HepG2 (cell line): ENCODE measurements at places on chromosomes 7 and 10.
A peak's percentile ranks its signal among the peaks of the same experiment; 100 is the strongest.

DNA sequence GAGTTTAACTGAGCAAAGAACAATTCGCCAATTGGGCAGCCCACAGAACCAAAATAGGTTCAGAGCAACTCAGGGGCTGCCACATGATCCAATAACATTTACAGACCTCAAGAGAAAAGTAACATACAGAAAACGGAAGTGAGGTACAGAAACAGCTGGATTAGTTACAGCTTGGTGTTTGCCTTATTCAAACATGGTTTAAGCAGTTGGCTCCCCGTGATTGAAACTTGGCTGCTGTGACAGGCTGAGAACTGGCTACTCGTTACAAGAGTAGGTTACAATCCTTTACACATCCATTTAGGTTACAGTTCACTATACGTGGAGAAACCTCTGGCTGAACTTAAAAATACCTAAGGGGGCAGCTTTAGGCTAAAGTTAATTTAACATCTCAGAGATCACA, 673.1 kb upstream of the PHF14 start:
- no peaks in the 10 kb centered on the region for H3K4me1 ChIP-seq
- H3K36me3 ChIP-seq: no peaks in the 10 kb centered on the region
- H3K4me3 ChIP-seq: no peak overlapping the region

- H3K4me1 ChIP-seq: no peaks in the 10 kb centered on the region
- no peaks in the 10 kb centered on the region; the same call in 1 of the 2 replicates for H3K27me3 ChIP-seq
- no peak overlapping the region for H3K4me3 ChIP-seq
- peak; percentile 36 for DNase-seq
Observed at GRCh38 chr10:122551450-122551849, 9.1 kb upstream of the DMBT1 start.

GRCh38 chr7:208816-209215, 16.4 kb downstream of the FAM20C start:
- no peak overlapping the region for H3K4me3 ChIP-seq
- no peak for DNase-seq
- H3K27me3 ChIP-seq: no peaks in the 10 kb centered on the region
- no peaks in the 10 kb centered on the region for H3K4me1 ChIP-seq
- peaks cover 52% of the 10 kb centered on the region for H3K36me3 ChIP-seq

DNA sequence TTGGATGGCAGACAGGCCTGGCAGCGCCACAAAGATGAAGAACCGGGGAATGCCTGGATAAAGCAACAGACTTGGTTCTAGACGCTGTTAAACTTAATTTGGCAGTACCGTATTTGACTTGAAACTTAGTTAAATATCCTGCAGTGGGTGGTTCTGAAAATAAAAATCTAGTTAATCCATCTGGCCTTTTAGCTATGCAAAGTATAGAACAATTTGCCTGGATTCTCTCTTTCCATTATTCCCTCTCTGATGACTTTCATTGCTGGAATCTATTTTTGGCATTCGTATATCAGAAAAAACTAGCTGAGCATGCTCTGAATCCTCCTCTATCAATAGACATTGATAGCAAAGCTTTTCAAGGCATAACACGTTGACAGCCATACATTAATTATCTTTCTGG, 203.6 kb downstream of the MACC1 start:
- H3K4me1 ChIP-seq: no peaks in the 10 kb centered on the region
- H3K27me3 ChIP-seq: no peaks in the 10 kb centered on the region

DNA sequence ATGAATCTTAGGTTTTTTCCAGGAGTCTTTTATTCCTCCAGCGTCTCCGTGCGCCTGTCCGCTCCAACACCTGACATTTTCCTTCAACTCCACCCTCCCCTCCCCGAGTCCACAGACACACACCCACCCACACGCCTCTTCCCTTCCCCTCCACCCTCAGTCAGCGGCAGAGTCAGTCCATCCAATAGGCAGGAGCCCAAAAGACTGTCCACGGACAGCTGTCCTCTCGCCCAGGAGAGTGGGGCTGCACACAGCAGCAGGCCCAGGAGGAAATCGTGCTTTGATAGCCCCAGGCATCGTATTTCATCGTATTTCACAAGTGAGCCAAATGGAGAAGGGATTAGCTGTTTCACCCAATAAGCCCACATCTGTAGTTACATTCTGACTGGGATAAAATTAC, 285.1 kb downstream of the ZEB1 start:
- DNase-seq: no peak
- no peaks in the 10 kb centered on the region for H3K4me1 ChIP-seq
- H3K4me3 ChIP-seq: peak overlapping the region; percentile 54; the same call in 1 of the 2 replicates
- peaks cover 4% of the 10 kb centered on the region; the same call in 1 of the 2 replicates for H3K27me3 ChIP-seq
- H3K27ac ChIP-seq: no peak overlapping the region

DNA sequence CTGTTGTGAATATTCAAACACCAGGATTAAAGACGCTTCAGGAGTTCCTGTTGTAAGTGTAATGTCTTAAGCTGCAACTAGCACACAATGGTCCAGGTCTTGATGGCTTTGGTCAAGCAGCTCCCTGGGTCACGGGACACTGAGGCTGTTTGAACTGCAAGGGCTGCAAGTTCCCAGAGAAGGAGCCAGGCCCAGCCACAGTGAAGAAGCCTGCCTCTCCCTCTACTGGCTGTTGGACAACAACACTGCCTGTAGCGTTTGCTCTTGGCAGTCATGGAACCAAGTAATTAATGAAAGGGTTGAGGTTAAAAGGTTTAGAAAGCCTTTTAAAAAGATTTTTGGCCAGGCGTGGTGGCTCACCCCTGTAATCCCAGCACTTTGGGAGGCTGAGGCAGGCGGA, 31.9 kb upstream of the GUSB start:
- no peaks in the 10 kb centered on the region for H3K27me3 ChIP-seq
- no peak overlapping the region for H3K27ac ChIP-seq
- H3K4me1 ChIP-seq: peaks cover 39% of the 10 kb centered on the region
- no peak overlapping the region for H3K4me3 ChIP-seq
- no peaks in the 10 kb centered on the region for H3K36me3 ChIP-seq

DNA sequence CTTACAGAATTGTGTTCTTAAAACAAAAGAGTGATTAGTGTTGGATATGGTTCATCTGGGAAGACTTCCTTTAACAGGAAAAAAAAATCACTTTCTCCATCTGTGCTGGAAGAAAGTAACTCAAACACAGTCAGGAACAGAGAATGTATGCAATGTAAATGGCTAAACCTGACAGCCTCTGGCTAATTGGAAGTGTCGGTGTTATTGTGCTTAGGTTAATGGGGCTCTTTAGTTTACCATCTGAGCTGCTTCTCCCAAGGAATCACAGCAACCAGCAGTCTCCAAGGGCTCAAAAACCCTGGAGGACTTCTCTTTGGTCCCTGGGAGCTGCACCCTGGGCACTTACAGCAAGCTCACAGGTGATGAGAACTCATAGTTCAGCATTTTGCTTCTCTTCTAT, 724.5 kb downstream of the LRMDA start:
- no peak overlapping the region for H3K4me3 ChIP-seq
- no peaks in the 10 kb centered on the region for H3K36me3 ChIP-seq
- no peak for DNase-seq
- H3K27ac ChIP-seq: no peak overlapping the region
- H3K27me3 ChIP-seq: no peaks in the 10 kb centered on the region
